ENCODE measurements at places on chromosomes 1 and 21. TPM values are rescaled to one million over a fixed set of nuclear protein-coding genes. Genes with fewer than 3 reads are reported as not detected.

DNA sequence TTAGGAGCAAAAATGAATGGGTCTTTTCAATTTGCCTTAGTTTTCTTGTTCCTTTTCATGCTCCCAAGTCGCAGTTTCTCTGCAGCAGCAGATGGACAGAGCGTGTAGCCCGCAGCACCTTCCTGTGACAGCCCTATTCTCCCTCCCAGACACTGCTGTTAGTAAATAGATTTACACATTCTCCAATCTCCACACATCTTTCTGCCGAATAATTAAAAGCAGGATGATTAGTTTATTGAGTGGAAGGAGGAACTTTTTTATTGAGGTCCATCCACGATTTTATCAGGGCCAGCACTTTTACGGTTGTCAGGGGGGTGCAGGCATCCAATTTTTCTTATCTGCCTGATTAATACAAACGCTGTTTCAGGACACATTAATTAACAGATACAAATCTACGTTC lies 98.2 kb upstream of the USH2A start:
- no peak for DNase-seq

DNA sequence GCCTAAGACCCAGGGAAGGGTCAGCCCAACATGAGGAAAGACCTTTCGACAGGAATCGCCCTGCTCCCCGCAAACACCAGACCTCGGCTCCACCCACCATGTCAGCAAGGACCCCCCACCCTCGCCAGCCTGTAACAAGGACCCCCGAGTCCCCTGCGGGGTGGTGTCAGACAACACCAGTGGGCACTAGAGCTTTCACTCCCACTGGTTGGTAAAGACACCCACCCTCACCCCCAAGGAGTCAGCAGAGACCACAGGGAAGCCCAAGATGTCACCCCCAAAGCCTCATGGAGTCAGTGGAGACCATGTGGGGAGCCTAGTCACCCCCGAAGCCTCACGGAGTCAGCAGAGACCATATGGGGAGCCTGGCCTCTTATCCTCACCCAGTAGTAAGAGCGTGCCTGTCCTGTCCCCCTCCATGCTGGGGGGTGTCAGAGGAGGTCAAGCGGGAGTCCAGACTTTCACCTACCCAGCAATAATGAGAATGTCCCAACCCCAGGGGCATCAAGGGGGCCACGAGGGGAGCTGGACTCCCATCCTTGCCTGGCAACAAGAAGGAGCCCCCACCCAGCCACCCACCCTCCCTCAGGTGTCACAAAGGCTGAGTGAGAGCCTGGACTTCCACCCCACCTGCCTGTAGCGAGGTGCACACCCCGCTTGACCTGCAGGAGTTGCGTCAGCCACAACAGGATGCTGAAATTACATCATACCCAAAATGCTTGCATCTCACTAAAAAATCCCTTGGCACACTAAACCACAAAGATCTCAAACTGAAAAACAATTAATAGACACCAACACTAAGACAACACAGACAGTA lies 24.8 kb downstream of the SLC19A1 start:
- no peak for DNase-seq

Gene EDEM3
- total RNA-seq: 14.5 TPM

Gene PRAMEF27
- total RNA-seq: not detected

DNA sequence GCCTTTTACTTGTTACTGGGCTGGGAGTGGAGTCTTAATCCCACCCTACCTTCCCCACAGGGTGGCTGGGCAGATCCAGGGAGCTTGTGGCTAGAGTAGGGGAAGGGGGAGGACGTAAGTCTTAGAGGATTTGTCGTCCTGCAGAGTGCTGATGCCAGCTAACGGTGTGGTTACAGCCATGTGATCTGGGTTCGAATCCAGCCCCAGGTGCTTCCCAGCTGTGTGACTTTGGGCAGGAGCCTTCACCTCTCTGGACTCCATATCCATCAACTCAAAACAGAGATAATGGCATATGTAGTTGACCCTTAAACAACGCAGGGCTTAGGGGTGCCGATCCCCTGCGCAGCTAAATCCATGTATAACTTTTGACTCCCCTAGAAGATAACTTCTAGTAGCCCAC lies 108.4 kb upstream of the TMEM51 start:
- no peak for DNase-seq

GRCh38 chr1:241607497-241607896 lies 32.7 kb downstream of the CHML start:
- DNase-seq: no peak

Gene HES4
- total RNA-seq: 41.8 TPM

Gene HEYL
- total RNA-seq: 0.17 TPM

Gene IFI44L
- total RNA-seq: 0.40 TPM

DNA sequence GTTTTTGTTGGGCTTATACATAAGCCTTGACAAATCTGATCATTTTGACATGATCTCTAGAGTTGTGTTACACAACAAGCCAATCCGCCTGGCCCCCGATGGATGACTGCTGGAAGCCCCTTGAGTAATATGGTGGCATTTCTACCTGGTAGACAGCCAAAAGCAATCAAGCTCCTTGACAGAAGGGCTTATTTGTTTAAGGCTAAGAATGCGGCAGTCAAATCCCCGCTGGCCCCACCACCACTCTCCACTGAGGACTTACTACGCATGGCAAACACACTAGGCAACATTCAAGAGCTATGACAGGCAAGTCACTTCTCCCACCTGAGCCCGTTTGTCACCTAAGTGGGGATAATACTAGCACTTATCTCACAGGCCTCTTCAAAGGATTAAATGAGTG lies 33.4 kb upstream of the C1orf198 start:
- DNase-seq: no peak

DNA sequence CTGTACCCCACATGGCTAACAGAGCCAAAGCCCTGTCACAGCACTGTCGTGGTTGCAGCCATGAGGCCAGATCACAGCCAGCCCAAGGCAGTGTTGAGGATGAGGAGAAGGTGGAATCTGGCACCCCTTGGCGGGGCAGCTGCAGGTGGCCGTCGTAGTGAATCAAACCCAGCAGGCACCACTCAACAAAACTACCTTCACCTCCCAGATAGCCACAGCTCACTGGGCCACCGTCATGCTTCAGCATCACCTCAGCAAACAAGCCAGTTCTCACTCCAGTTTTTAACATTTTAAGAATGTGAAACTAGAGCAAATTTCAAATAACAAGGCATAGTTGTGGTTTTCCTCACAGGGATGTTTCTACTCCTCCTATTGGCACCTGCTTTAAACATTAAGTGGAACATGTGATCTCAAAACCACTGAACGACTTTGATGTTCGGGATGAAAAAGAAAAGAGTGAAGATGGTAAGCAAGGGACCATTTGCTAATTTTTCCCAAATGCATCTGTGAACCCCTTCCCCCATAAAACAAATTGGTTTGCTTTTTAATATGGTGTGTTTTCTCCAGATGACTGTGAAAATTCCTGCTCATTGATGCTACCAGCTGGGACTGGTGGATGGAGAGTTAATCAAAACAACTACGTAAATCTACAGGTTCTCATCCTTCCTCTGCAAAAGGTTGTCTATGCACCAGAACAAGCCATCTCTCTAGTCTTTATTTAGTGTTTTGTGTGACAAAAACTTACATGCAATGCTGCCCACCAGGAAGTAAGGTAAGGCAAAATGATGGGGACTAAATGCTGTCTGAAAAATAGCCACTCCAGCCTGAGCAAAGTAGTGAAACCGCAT lies 45.5 kb downstream of the TOR1AIP2 start:
- DNase-seq: no peak

DNA sequence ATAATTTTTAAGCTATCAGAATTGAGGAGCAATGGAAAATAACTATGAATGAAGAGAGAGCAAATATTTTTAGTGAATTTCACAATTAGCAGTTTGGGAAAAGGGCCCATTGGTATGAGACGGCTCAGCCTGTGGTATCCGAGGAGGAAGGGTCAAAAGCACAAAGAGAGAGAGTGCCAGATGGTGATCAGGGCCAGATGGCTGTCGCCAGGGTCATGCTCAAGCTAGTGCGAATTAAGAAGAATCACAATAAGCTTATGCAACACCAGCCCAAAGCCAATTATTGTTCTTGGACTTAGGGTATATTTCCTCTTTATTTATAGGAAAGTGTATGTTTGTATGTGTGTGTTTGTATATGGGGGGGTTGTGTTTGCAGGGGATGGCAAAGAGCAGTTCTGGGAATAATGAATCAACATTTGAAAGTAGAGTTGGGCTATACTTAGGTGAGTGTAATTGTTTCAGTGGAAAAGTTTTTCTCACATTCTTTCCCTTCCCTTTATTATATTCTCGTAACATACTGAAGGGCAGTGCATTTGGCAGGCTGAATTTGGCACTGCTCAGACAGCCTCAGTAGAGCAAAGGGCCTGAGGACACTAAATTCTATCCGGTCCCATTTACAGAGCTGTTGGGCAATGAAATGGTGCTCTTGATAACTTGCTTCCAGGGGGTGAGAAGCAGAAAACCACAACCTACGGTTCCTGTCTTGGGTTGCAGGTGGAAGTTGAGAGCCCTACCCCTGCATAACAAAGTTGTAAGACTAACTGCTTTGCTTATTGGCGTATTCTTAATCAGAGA lies 19.5 kb upstream of the DDR2 start:
- DNase-seq: no peak

DNA sequence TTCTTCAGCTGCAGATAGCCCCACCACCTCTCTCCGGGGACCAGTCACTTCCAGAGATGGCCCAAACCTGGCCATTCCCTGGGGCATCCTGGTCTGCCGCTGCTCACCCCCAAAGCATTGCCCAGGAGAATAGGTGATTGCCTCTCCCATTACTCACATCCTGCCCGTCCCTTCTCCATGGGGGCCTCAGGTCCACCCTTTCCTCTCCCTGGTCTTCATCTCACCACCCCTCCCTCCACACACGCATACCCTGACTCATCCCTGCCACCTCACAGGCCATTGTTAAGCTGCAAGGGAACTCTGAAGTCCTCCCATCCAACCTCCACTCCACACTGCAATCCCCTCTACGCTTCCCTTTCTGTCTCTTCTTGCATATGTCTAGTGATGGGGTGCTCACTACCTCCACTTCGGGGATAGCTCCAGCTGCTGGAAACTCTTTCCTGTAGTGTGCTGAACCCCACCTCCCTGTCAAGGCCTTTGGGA lies at the start of gene PLEKHG5:
Gene PLEKHG5, minus strand, starts transcription at position 188 of the 483 bp plus-strand sequence. CDS start 14,096 bp downstream, outside the sequence.
- DNase-seq: peak; percentile 63

GRCh38 chr1:164703463-164703862 lies 144.5 kb downstream of the PBX1 start:
- no peak for DNase-seq

Gene TMEM200B
- total RNA-seq: 1.1 TPM

DNA sequence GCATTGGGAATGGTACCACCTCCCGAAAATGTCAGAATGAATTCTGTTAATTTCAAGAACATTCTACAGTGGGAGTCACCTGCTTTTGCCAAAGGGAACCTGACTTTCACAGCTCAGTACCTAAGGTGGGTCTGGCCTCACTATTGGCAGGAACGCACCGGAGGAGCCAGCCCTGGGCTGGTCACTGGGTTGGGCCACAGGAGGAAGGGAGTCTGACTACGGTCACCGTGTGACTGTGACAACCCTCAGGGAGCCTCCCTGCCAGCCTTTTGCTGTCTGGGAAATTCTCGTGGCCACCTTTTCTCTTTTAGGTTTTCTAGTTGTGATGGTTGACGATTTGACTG lies 2.2 kb downstream of the IL10RB start:
- DNase-seq: no peak

- DNase-seq: no peak
Observed at GRCh38 chr1:29171089-29171488, 10.6 kb downstream of the SRSF4 start.

- DNase-seq: no peak
Observed at GRCh38 chr21:16279731-16280581, 550.2 kb downstream of the USP25 start.
